ENCODE measurements at places on chromosomes 12 and 14.
A peak's percentile ranks its signal among the peaks of the same experiment; 100 is the strongest.

DNA sequence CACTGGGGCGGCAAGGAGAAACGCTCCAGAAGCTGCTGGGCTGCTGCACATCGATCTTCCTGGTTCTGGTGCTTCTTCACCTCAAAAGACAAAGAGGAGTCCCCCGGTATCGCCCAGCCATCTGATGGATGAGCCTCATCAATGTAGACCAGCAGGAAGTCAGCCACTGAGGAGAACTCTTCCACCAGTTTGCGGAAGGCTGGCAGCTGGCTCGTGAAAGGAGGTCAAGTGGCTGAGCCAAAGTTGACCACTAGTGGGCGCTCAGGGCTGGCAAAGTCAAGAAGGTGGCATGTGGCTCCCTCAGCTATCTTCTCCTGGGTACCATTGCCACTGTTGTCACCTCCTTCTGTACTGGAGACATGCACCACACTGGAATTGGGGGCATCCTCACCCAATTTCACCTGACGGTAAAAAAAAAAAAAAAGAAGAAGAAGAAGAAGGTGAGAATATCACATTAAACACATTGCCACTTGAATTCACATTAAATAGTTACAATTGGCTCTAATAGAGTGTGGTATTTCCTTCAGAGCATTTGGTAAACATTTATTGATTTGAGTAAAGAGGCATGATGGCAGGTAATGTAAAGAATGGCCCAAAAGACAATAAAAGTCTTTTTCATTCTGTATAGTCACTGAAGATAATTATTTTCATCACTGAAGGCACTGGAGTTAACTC is 8.3 kb downstream of the DIO2 start:
- no peak for DNase-seq

- DNase-seq = no peak
These were observed 612.0 kb downstream of the VRK1 start for GRCh38 chr14:97408937-97409815.

- no peak for DNase-seq
These were observed 9.0 kb downstream of the RDH16 start for GRCh38 chr12:56948457-56948777.

GRCh38 chr12:54413284-54414190 is 5.5 kb downstream of the ITGA5 start:
- DNase-seq = peak; percentile 72

DNA sequence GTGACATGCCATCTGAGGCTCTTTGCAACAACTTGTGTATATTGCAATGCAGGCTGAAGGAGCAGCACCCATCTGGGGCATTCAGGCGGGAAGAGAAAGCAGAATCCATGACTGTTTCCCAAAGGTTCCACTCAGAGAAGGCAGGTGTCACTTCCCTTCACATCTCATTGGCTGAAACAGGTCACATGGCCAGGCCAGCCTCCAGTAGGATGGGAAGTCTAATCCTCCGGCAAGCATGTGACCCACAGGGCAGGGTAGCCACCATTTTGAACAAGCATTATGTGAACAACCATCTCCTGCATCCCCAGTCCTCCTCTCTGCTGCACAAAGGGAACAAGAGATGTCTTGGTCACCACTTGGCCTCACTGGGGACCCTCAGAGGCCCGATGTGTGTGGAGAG is 70.6 kb downstream of the RIN3 start:
- no peak for DNase-seq
